ENCODE measurements at places on chromosomes 6 and 20.

GRCh38 chr6:135173989-135174484 lies 7.1 kb upstream of the MYB start:
- DNase-seq: no peak

GRCh38 chr6:39054577-39055142 lies 6.1 kb downstream of the GLP1R start:
- DNase-seq: no peak

DNA sequence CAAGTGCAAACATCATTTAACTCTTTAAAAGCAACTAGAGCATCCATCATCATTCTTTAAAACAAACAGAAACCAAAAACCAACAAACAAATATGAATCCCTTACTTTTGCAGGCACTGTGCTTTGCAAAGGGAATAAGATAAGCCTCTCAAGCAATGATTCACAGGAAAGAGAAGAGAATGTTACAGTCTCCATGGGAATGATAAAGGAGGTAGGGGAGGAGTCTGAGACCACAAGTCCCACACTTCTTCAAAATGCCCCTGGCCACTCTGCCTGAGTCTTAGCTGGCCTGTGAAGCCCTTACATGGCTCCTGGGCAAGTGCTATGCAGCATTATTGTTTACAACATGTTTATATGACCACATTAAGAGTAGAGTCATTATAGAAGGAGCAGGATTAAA lies 257.7 kb upstream of the MARCKS start:
- no peak for DNase-seq

GRCh38 chr20:18705490-18705889 lies 108.1 kb upstream of the SCP2D1 start:
- no peak for DNase-seq

DNA sequence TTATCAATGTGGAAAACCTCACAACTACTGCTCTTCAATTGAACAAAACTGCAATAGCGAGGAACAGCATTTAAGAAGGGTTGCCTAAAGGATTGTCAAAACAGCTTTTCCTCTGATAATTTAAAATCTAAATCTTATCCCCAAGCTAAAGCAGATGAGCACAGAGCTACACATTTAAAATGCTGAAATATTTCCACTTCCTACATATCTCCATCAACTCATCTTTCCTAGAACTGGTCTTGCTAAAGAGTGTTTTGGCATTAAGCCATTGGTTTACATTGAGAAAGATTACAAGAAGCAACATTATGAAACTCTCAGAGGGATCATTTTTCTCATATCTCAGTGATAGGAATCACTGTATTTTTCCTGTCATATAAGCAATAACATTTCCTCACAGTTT lies 3.6 kb downstream of the OR10C1 start:
- DNase-seq: no peak

- DNase-seq: peak; percentile 95
Observed at GRCh38 chr20:62617711-62618483, 24.4 kb upstream of the SLCO4A1 start.
